ENCODE measurements at places on chromosomes 12 and 14. TPM values are rescaled to one million over a fixed set of nuclear protein-coding genes. Genes with fewer than 3 reads are reported as not detected.

RPGRIP1 gene
- not detected for total RNA-seq

AQP5 gene
- 0.77 TPM for total RNA-seq

RAB15 gene
- 48.7 TPM for total RNA-seq

FGF23 gene
- total RNA-seq: 0.32 TPM

LRIG3 gene
- 207 TPM for total RNA-seq

CDCA3 gene
- 71.4 TPM for total RNA-seq

AMN gene
- total RNA-seq: 3.2 TPM

DEGS2 gene
- total RNA-seq: 0.18 TPM

KCNMB4 gene
- total RNA-seq: 13.1 TPM

DNA sequence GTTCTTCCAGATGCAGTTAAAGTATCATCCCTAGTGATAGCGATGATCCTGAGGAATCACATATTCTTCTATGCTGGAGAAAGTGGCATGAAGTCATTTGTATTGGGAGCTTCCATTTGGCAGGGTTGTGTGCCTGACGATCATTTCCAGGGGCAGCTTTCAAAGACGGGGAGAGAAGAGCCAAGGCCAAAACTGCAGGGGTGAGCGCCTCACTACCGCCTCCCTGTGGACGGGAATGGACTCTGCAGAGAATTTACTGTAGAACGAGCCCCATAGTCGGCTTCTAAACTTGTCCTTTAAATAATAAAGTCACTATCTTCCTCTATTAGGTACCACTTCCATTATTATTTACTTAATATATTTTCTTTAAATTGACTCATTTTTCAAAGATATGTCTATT, 555.9 kb upstream of the TMEM132C start:
- no peak overlapping the region for H3K27ac ChIP-seq
- peak; percentile 83 for DNase-seq
- H3K36me3 ChIP-seq: no peaks in the 10 kb centered on the region
- no peaks in the 10 kb centered on the region for H3K4me1 ChIP-seq
- H3K27me3 ChIP-seq: no peaks in the 10 kb centered on the region

GRCh38 chr12:8064131-8064530, 2.0 kb downstream of the C3AR1 start:
- H3K36me3 ChIP-seq: no peaks in the 10 kb centered on the region
- H3K27me3 ChIP-seq: no peaks in the 10 kb centered on the region
- H3K27ac ChIP-seq: no peak overlapping the region
- no peak for DNase-seq
- no peaks in the 10 kb centered on the region for H3K4me1 ChIP-seq
- no peak overlapping the region for H3K4me3 ChIP-seq

DNA sequence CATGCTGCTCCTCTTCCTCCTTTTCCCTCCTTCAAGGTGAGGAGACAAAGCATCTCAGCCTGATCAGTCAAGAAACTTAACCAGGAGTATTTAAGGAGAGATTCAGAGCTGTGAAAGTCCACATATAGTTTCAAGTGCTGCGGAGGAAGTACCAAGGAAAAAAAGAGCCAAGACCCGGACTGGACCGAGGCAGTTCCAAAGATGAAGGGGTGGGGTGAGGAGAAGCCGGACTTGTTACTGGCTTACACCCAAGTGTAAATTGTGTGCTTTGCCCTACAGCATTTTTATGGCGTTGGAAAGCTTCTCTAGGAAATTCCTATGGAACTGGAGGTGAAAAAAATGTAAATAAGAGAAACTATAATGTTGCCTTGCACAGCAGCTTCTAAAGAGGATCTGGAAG, 263.1 kb downstream of the GRIN2B start:
- H3K4me3 ChIP-seq: no peak overlapping the region
- H3K27ac ChIP-seq: no peak overlapping the region
- H3K4me1 ChIP-seq: no peaks in the 10 kb centered on the region

GRCh38 chr14:74942181-74942580, 13.2 kb downstream of the PGF start:
- no peak for DNase-seq
- H3K36me3 ChIP-seq: no peaks in the 10 kb centered on the region
- H3K27me3 ChIP-seq: no peaks in the 10 kb centered on the region
- peak overlapping the region; percentile 24 for H3K27ac ChIP-seq
- H3K4me3 ChIP-seq: no peak overlapping the region

DNA sequence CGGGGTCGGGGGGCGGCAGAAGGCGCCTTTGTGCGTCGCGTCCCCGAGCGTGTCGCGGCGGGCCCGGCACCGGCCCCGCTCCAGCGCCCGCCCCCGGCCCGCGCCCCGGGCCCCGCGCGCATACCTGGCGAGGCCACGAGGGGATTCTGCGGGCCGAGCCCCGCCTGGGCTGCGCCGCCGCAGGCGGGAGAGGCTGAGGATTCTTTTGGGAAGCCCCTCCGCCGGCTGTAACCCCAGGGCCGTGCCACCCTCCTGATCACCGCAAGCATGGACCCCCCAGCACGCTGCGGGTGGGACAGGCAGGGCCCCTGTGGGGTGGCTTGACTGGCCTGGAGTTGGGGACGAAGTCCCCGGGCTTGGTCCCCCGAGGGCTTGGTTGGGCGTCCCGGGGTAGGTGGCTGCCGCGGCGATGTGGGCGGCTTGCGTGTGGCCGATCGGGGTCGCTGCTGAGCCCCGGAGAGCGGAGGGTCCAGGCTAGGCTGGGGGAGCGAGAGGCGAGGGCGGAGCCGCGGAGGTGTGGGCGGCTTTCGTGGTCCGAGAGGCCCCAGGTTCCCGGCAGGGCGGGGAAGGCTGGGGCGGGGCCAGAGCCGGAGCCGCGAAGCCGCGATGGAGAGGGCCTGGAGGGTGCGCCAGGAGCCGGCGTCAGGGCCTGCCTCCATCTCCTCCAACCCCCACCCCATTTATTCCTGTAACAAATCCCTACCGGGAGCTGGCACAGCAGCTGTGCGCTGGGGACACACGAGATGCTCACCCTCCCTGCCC, 28.4 kb upstream of the GPR132 start:
- no peaks in the 10 kb centered on the region for H3K36me3 ChIP-seq
- peak overlapping the region; percentile 77 for H3K4me3 ChIP-seq
- DNase-seq: peak; percentile 97
- no peak overlapping the region for H3K27ac ChIP-seq

All from endodermal cell (in vitro differentiated cells).